Calu3 (cell line): ENCODE measurements at places on chromosomes 6 and 20. TPM values are rescaled to one million over a fixed set of nuclear protein-coding genes. Genes with fewer than 3 reads are reported as not detected.

GRCh38 chr6:151387175-151387970 lies 4.0 kb downstream of the ZBTB2 start:
- H3K36me3 ChIP-seq = peaks cover 39% of the 10 kb centered on the region
- peaks cover 8% of the 10 kb centered on the region for H3K4me1 ChIP-seq
- DNase-seq = no peak
- no peaks in the 10 kb centered on the region for H3K27me3 ChIP-seq
- H3K27ac ChIP-seq = no peak overlapping the region
- H3K4me3 ChIP-seq = no peak overlapping the region

- H3K4me3 ChIP-seq = no peak overlapping the region
- no peaks in the 10 kb centered on the region for H3K27me3 ChIP-seq
- H3K4me1 ChIP-seq = no peaks in the 10 kb centered on the region
- H3K36me3 ChIP-seq = no peaks in the 10 kb centered on the region
These were observed 51.7 kb downstream of the HDGFL1 start for GRCh38 chr6:22621028-22621427.

The NTSR1 gene
- not detected in 2 replicates for total RNA-seq

DNA sequence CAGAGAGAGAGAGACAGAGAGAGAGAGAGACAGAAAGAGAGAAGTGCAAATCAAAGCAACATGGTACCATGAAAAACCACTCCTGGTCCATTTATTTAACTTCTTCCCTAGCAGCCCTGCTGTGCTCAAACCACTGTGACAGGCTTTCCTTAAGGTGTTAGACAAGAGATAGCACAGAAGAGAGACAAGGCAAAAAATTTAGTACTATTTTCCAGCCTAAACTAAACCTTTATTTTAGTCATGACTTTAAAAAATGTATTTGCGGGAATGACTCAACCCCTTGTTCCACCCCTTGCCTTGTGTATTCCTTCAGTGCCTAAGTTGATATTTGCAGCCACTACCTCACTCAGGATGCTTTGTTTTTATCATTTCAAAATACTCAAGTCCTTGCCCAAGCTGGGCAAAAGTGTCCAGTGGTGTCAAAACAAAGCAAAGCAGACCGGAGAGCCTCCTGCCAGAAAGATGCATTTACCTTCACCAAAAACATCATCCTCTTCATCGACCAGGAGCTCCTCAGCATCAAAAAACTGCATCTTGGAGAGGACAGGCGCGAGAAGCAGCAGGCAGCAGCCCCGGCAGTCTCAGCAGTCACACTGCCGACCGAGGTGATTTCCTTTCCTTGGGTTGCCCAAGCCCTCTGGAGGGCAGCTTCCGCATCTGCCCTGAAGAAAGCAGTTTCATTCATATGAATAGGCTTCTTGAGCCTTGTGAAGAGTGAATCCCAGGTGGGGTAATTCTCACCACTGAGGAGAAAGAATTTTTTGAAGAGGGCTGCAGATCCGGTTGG lies at the start of gene RIPOR2:
Gene RIPOR2, minus strand, starts transcription at position 595 of the 787 bp plus-strand sequence. Its CDS starts 62 bp downstream, at position 533.
- H3K4me1 ChIP-seq = peaks cover 9% of the 10 kb centered on the region
- no peak within 1 kb of the TSS for H3K27ac ChIP-seq
- no peak within 1 kb of the TSS for H3K4me3 ChIP-seq

- no peaks in the 10 kb centered on the region for H3K36me3 ChIP-seq
- H3K4me1 ChIP-seq = peaks cover 29% of the 10 kb centered on the region
- no peaks in the 10 kb centered on the region for H3K27me3 ChIP-seq
- no peak overlapping the region for H3K27ac ChIP-seq
These were observed 157.9 kb downstream of the MRPL14 start for GRCh38 chr6:43969158-43969981.

- no peak overlapping the region for H3K27ac ChIP-seq
- H3K27me3 ChIP-seq = no peaks in the 10 kb centered on the region
- H3K36me3 ChIP-seq = no peaks in the 10 kb centered on the region
- no peak for DNase-seq
- no peaks in the 10 kb centered on the region for H3K4me1 ChIP-seq
These were observed 18.4 kb downstream of the THBS2 start for GRCh38 chr6:169235286-169235685.

The FAM217A gene
- total RNA-seq = not detected in 2 replicates

The CEP162 gene
- 6.3 and 8.2 TPM in 2 replicates for total RNA-seq

The PDYN gene
- not detected in 2 replicates for total RNA-seq

The ELOVL4 gene
- 1.6 and 2.1 TPM in 2 replicates for total RNA-seq

- H3K36me3 ChIP-seq = no peaks in the 10 kb centered on the region
- H3K4me3 ChIP-seq = no peak overlapping the region
- no peak for DNase-seq
- H3K27ac ChIP-seq = no peak overlapping the region
- H3K4me1 ChIP-seq = no peaks in the 10 kb centered on the region
These were observed 377.0 kb upstream of the NOX3 start for GRCh38 chr6:155832596-155832995.

DNA sequence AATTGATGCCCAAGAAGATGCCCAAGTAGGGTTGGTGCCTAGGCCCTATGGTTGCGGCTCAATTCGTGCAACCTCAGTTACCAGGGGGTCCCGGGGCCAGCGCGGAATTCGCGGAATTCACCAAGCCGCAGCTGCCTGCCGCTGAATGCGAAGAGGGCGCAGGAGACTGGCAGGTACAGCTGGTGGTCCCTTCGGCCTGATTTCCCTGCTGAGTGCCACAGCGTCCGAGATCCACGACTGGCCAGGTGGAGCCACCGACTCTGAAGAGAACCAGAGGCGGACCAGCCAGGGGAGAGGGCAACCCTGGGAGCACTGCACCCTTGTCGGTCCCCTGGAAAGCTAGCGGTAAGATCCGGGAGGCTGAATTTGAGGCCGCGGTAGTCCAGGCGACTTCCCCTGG lies 6.8 kb upstream of the TFAP2D start:
- no peaks in the 10 kb centered on the region for H3K4me1 ChIP-seq
- no peak overlapping the region for H3K27ac ChIP-seq
- peaks cover 26% of the 10 kb centered on the region for H3K27me3 ChIP-seq
- no peak overlapping the region for H3K4me3 ChIP-seq
- no peaks in the 10 kb centered on the region for H3K36me3 ChIP-seq

DNA sequence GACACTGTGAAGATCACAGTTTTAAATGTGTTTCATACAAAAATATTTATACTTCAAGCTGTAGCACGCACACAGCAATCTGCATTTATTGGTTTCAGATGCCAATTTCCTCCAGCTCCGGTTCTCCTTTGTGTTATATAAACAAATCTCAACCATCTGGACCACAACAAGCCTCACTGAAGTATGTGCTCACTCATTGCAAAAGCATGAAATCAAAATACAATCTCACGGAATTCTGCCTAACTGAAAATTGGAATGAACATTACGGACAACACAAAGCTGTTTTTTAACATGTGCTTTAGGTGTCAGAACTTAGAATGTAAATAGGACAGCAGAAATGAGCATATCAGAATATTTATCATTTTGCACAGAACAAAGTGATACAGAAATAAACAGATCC lies 38.0 kb downstream of the RCAN2 start:
- H3K4me3 ChIP-seq = no peak overlapping the region
- no peaks in the 10 kb centered on the region for H3K4me1 ChIP-seq
- H3K27ac ChIP-seq = no peak overlapping the region

DNA sequence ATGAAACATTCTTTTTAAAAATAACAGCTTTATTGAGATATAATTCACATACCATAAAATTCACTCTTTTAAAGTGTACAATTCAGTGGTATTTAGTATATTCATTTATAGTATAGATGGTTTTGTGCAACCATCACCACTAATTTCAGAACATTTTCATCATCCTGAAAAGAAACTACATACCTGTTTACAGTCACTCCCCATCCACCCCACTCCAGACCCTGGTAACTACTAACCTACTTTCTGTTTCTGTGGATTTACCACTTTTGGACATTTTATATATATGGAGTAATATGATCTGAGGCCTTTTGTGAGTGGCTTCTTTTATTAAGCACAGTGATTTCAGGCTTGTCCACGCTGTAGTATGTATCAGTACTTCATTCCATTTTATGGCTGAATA lies 2.5 kb upstream of the TMEM217 start:
- H3K27me3 ChIP-seq = no peaks in the 10 kb centered on the region
- no peak overlapping the region for H3K27ac ChIP-seq
- H3K4me1 ChIP-seq = peaks cover 14% of the 10 kb centered on the region
- no peak overlapping the region for H3K4me3 ChIP-seq

DNA sequence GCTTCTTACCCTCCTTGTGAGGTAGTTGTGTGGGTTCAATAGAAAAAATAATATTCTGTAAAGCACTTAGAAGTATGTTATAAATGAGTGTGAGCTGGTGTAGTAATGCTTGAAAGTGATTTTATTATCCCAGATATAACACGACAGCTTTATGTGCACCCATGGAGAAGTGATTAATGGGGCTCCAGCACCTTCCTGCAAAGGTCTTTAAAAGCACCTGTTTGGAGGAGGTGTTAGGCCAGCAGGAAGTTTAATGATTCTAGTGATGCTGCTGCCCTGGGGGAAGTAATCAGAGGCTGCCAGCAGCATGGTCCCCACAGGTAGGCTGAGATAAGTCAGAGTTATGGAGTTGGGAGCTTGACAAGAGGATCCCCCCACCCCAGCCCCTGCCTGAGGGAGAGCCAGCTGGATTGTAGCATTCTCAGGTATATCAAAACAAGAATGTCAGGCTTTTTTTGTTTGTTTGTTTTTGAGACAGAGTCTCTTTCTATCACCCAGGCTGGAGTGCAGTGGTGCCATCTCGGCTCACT lies 166.3 kb downstream of the PHACTR1 start:
- H3K4me1 ChIP-seq = no peaks in the 10 kb centered on the region
- no peaks in the 10 kb centered on the region for H3K36me3 ChIP-seq
- H3K27ac ChIP-seq = no peak overlapping the region
- H3K4me3 ChIP-seq = no peak overlapping the region
- no peak for DNase-seq

GRCh38 chr20:57647006-57647932 lies 27.0 kb upstream of the ZBP1 start:
- H3K27ac ChIP-seq = peak overlapping the region; percentile 95
- peak overlapping the region; percentile 28 for H3K4me3 ChIP-seq

The OTOR gene
- total RNA-seq = not detected in 2 replicates

The STMND1 gene
- 0.68 and 0.73 TPM in 2 replicates for total RNA-seq

The PEX3 gene
- 13.6 and 16.0 TPM in 2 replicates for total RNA-seq

DNA sequence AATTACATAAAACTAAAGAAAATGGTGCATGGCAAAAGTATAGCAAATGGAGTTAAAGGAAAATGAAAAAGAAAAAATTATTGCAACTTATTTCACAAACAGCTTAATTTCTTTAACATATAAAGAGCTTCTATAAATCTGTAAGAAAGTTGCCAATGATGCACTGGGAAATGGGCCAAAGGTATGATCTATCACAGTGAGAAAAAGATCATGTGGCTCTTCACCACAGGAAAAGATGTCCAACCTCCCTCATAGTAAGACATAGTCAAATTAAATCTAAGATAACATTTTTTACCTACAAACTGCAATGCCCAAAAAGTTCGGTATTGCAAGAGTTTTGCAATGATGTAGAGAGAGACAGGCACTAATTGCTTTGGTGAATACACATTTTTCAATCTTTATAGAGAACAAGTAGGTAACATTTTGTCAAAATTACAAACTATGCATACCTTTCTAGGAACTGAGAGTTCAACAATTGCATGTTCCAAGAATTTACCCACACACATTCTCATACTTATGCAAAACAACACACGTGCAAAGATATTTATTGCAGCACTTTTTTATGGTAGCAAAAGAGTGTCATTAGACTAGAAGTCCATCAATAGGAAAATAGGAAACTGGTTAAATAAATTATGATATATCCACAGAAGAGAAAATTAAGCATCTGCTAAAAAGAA lies 372.6 kb downstream of the QKI start:
- no peak for DNase-seq
- no peaks in the 10 kb centered on the region for H3K36me3 ChIP-seq
- no peak overlapping the region for H3K4me3 ChIP-seq
- no peaks in the 10 kb centered on the region for H3K27me3 ChIP-seq
- no peaks in the 10 kb centered on the region for H3K4me1 ChIP-seq

DNA sequence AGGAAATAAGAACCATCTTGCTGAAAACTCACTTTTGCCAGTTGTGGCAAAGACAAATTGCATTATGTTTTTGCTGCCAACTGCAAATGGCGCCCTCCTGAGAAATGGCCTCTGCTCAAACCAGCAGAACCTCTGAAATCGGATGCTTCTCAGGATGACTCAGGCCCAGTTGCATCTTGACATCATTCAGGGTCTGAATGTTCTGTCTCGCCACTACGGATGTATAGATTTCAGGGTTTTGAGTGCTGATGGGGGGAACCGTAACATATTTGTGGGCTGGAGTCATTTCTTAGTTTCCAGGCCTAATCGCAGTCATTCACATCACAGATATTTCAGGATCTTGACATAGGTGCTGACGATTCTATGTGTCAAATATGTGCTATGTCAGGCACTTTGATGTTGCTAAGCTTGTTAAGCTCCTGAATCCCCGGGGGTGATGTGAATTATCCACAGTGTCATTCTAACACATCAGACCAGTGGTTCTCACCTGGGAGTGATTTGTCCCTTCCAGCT lies 207.1 kb downstream of the NFATC2 start:
- H3K27ac ChIP-seq = no peak overlapping the region
- no peak for DNase-seq
- no peak overlapping the region for H3K4me3 ChIP-seq
- H3K36me3 ChIP-seq = no peaks in the 10 kb centered on the region

- DNase-seq = no peak
- no peaks in the 10 kb centered on the region for H3K36me3 ChIP-seq
- H3K4me3 ChIP-seq = no peak overlapping the region
- no peaks in the 10 kb centered on the region for H3K27me3 ChIP-seq
These were observed 124.2 kb downstream of the FHL5 start for GRCh38 chr6:96687121-96687520.

DNA sequence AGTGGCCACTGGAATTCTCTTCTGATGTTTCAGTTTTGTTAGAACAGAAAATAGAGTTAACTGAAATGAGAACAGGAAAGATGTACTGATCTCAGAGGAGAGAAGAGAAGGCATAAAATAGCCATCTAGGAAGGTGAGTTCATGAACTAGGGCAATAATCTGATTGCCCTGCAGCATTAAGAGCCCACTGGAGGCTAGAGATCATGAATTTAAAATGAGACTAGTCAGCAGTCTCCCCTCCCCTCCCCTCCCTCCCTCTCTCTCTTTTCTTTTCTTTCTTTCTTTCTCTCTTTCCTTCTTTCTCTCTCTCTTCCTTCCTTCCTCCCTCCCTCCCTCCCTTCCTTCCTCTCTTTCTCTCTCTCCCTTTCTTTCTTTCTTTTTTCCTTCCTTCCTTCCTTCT lies 28.9 kb downstream of the GPRC6A start:
- H3K36me3 ChIP-seq = no peaks in the 10 kb centered on the region
- H3K4me3 ChIP-seq = no peak overlapping the region
- no peak for DNase-seq
- peaks cover 8% of the 10 kb centered on the region for H3K4me1 ChIP-seq
- H3K27me3 ChIP-seq = peaks cover 28% of the 10 kb centered on the region

The TCP11 gene
- total RNA-seq = not detected in 2 replicates

- peak; percentile 59 for DNase-seq
- H3K27me3 ChIP-seq = no peaks in the 10 kb centered on the region
- H3K36me3 ChIP-seq = peaks cover 26% of the 10 kb centered on the region
- no peak overlapping the region for H3K27ac ChIP-seq
- peak overlapping the region; percentile 92 for H3K4me3 ChIP-seq
These were observed 525 bp downstream of the MACROD2 start for GRCh38 chr20:13995841-13996240.

The ARFGEF2 gene
- 55.0 and 59.2 TPM in 2 replicates for total RNA-seq
